ENCODE measurements at places on chromosomes 4 and X. TPM values are rescaled to one million over a fixed set of nuclear protein-coding genes. Genes with fewer than 3 reads are reported as not detected.
A peak's percentile ranks its signal among the peaks of the same experiment; 100 is the strongest.

The GSX2 gene
- not detected for total RNA-seq

The ADGRL3 gene
- total RNA-seq, result 1.7 TPM

The GJB1 gene
- 167 TPM for total RNA-seq

The ARSJ gene
- 0.56 TPM for total RNA-seq

GRCh38 chrX:154603438-154604430 lies 15.3 kb downstream of the CTAG1B start:
- no peaks in the 10 kb centered on the region for H3K27me3 ChIP-seq
- no peaks in the 10 kb centered on the region for H3K36me3 ChIP-seq
- no peak for DNase-seq
- H3K4me1 ChIP-seq, result peaks cover 1% of the 10 kb centered on the region

DNA sequence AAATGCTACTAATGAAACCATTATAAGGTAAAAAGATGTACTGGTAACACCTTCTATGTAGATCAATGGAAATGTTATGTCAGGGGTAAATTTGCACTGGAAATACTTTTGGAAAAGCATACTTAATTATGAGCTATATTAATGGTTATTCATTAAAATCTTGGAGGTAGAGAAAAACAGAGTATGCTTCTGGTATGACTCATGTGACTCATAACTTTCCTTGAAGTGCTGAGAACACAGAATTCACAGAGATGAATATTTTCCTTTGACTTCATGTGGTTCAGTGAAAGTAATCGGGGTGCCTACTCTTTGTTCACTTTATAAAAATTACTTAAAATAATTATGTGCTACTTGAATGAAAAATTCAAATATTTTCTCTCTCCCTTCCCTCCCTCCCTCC lies 254.2 kb downstream of the KCTD8 start:
- no peak for DNase-seq
- H3K27me3 ChIP-seq, result no peaks in the 10 kb centered on the region
- H3K4me3 ChIP-seq, result no peak overlapping the region
- no peaks in the 10 kb centered on the region for H3K4me1 ChIP-seq
- H3K36me3 ChIP-seq, result no peaks in the 10 kb centered on the region

- no peaks in the 10 kb centered on the region for H3K4me1 ChIP-seq
- H3K27ac ChIP-seq, result no peak overlapping the region
- H3K36me3 ChIP-seq, result no peaks in the 10 kb centered on the region
- no peak for DNase-seq
- no peak overlapping the region for H3K4me3 ChIP-seq
Observed at GRCh38 chr4:147780137-147780777, 48.4 kb downstream of the ARHGAP10 start.

GRCh38 chr4:114078636-114079035 lies 99.2 kb upstream of the ARSJ start:
- no peaks in the 10 kb centered on the region for H3K27me3 ChIP-seq
- no peak for DNase-seq

- peaks cover 9% of the 10 kb centered on the region for H3K27me3 ChIP-seq
- no peak for DNase-seq
- H3K36me3 ChIP-seq, result no peaks in the 10 kb centered on the region
- H3K27ac ChIP-seq, result no peak overlapping the region
- peaks cover 5% of the 10 kb centered on the region for H3K4me1 ChIP-seq
Observed at GRCh38 chr4:48493452-48494100, 3.5 kb downstream of the ZAR1 start.

- H3K4me1 ChIP-seq, result no peaks in the 10 kb centered on the region
- H3K27ac ChIP-seq, result no peak overlapping the region
- H3K36me3 ChIP-seq, result no peaks in the 10 kb centered on the region
Observed at GRCh38 chr4:128528793-128529553, 241.4 kb upstream of the PGRMC2 start.

DNA sequence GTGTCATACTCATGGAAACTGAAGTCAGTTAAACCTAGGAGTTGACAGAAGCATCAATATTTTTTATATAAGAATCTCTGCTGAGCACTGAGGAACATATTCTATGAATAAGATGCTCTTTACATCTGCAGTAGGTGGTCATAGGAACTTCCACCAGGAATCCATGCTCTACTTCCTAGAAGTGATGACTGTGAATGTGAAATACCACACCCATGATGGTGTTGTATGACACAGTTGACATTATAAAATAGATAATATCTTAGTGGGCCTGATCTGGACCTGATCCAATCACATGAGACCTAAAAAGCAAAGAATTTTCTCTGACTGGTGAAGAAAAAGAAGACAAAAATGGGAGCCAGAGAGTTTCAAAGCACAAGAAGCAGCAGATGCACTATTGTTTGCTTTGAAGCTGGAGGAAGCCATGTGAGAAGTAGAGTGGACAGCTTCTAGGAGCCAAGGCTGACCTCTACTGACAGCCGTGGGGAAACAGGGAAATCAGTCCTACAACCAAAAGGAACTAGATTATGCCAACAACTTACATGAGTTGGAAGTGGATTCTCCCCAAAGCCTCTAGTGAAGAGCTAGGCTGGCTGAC lies 68.6 kb upstream of the HS3ST1 start:
- no peak for DNase-seq
- no peaks in the 10 kb centered on the region for H3K36me3 ChIP-seq
- H3K4me1 ChIP-seq, result no peaks in the 10 kb centered on the region
- H3K27ac ChIP-seq, result no peak overlapping the region

GRCh38 chr4:99572527-99573240 lies 1.9 kb upstream of the MTTP start:
- DNase-seq, result no peak
- no peaks in the 10 kb centered on the region for H3K27me3 ChIP-seq
- H3K27ac ChIP-seq, result peak overlapping the region; percentile 91
- H3K4me3 ChIP-seq, result no peak overlapping the region

All from liver (tissue), 10 donors.